Kidney (tissue), 22 donors: ENCODE measurements at places on chromosomes 2 and 18.

- peak; percentile 83 for DNase-seq
Measured at GRCh38 chr2:113167115-113167932, 6.4 kb upstream of the PSD4 start.

DNA sequence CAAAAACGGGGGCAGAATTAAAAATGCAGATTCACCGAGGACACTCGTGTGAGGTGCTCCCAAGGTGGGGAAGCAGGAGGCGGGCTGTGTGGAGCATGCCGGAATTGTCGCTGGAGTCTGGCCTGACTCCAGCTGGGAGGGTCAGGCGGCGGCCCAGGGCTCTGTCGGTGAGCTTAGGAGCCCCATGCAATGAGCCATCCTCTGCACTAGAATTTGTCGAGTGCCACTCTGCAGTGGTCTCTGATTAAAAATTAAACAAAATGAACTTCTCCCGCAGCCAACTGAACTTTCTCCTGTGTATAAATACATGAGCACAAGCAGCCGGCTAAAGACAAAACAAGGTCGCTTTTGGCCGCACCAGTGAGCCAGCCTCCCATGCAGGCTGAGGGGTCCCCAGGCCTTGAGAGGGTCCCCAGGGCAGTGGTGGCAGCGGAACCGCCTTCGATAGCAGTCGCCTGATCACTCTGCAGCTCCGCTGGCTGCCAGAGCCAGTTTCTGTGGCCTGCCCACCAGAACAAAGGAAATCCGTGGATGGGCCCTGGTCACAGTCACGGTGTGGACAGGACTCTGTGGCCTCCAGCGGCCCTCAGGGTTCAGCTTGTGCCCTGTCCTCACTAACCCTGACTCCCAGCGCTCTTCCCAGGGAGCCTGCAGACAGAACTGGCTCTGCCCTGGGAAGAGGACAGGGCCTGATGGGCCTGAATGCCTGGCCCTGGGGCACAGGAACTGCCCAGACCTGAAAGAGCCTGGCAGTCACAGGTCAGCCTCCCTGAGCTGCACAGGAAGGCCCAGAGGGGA is 201.3 kb downstream of the EIPR1 start:
- no peak for DNase-seq

- no peak for DNase-seq
Measured at GRCh38 chr18:38648179-38648578, 1082.6 kb upstream of the CELF4 start.

GRCh38 chr2:143528021-143528420 is 398.8 kb downstream of the ARHGAP15 start:
- DNase-seq = no peak

DNA sequence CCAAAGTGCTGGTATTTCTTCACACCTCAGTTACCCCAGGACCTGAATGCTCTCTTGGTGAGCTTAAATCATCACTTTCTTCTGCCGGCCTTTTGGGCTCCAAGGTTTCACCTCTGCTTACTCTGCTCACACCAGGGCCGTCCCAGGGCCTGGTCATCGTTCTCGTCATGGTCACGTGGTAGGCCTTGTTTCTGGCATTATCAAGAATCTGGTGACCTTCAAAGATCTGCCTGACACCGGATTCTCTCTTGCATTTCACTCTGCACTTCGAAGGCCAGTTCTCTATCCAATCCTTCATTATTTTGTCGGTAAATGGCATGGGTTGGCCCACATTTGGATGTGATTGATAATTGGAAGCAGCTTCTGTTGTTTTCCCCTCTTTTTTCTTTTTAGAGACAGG is 80.5 kb downstream of the HRH4 start:
- no peak for DNase-seq

GRCh38 chr2:38898256-38898655 is 8.6 kb downstream of the ARHGEF33 start:
- no peak for DNase-seq

DNA sequence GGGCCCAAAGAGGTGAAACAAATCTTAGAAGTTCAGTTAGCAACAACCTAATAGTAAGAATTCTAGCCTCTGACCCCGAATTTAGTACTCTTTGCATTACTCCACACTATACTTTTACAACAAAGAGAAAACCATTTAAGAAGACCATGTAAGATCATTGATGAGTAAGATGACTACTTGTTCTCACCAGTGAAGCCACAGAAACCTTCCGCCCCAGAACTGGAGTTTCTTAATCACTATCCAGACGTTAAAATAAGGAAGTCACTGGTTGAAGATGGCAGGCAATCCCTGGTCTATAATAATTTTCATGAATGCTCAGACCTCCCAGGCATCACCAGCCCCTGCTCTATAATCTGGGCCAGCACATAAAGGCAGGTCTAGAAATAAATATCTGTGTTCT is 95.0 kb downstream of the TMEM163 start:
- DNase-seq = no peak

DNA sequence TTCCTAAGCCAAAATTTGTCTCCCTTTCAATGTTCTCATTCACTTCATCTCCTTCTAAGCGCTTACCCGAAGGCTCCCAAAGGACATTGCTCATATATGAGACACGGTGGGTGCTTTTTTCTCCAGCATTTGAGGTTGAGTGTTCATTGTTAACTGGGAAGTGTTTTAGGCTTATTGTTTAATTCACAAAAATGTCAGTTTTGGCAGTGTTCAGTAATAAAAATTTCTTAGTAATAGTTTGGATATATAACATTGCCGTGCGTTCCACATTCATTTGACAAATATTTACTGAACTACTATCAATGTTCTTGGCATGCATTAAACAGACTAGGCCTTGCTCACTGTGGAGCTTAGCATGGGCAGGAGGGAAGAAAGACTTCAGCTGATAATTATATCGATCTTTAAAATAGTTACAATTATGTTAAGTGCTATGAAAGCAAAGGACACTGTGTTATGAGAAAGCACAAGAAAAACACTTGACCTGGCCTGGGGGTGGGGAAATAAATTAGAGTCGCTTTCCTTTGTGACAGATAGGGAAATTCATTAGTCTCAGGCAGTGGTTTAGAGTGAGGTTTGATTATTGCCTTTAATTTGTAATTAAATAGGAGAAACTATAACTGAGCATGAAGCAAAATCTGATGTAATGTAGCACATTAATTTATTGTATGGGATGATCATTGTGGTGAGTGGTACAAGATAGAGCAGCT is 82.2 kb upstream of the DOCK10 start:
- DNase-seq = no peak

DNA sequence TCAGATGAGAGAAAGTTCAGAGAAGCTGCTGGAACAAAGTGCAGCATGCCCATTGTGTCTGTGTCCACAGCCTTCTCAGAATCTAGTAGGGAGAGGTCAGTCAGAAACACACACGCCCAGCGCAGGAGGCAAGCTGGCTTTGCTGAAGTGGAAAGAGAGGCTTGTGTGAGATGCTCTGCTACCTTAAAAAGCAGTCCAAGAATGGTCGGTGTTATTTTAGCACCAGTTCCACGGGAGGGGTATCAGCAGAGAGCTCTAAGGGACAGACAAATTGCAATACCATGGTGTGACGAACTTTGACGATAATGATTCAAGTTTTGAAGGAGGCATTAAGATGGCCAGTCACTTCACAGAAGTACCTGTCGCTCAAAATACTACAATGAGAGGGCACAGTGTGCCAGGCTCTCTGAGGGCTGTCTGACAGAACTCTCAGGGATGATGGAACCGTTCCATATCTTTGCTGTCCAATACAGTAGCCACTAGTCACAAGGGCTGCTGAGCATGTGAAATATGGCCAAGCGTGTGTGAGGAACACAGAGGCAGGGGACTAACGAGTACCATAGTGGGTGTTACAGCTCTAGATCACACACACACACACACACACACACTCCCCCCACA is 237.5 kb upstream of the TMEM200C start:
- no peak for DNase-seq

GRCh38 chr2:128639693-128640092 is 321.0 kb upstream of the HS6ST1 start:
- no peak for DNase-seq

DNA sequence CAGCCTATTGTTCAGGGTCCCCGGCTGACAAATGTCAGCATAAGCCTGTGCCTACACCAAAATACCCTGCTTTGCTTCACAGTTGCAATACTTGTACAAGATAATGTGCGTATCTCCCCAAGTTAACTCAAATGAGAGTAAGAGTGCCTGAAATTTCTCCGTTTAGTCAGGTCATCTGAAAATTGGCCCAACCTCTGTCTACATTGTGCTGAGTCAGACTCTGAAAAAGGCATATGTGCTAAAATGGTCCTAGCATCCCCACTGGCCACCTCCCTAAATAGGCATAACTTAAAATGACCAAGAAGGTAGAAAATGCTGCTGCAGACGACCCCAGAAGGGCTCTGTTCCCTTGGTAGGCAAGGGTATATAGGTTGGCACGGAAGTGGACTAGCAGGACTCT is 1653.8 kb upstream of the DDX18 start:
- DNase-seq = no peak

DNA sequence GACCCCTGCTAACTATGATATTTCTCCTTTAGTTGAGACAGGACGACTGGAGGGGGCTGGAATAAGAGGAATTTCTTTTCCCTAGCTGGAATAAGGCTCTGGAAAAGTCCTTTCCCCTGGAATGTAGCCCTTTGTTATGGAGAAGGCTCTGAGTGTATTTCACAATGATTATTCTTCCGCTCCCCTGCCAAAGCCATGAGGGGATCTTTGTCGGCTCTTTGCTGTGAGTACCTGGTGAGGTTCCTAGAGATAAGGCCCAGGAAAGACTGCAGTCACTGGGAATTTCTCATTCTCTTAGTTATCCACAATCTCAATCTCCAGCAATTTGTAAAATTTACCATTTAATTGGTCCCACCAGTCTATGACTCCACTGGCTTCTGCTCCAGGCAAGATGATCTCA is 340.2 kb upstream of the HNRNPA3 start:
- no peak for DNase-seq

DNA sequence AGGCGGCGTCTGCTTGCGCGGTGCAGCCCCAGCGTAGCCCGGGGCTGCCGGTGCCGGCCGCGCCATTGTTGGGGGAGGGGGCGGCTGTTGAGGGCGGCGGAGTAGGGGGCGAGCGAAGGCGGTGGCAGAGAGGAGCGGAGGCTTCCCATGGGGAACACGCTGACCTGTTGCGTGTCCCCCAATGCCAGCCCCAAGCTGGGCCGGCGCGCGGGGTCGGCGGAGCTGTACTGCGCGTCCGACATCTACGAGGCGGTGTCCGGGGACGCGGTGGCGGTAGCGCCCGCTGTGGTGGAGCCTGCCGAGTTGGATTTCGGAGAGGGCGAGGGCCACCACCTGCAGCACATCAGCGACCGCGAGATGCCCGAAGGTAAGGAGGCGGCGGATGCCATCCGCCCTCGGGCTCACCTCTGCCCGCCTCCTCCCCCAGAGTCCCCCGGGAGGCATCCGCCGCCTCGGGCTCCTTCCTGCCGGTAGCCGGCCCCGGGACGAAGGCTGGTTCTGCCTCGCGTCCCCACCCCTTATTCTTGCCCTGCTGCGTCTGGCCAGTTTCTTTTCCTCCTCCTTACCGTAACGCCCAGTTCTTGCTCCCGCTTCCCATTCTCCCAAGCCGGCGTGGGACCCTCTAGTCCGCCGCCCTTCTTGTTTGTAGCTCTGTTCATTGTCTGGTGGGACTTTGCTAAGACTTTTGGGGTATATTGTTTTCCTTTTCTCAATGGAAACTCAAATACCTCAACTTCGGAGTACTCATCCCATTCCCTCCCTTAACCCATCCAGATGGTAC is 500 bp downstream of the CCNYL1 start:
- peak; percentile 55 for DNase-seq

- DNase-seq = no peak
Measured at GRCh38 chr2:112995346-112995920, 9.8 kb upstream of the IL36A start.

GRCh38 chr2:33616873-33617272 is 17.8 kb upstream of the FAM98A start:
- DNase-seq = no peak

- no peak for DNase-seq
Measured at GRCh38 chr2:25903216-25903776, 25.0 kb upstream of the ASXL2 start.

DNA sequence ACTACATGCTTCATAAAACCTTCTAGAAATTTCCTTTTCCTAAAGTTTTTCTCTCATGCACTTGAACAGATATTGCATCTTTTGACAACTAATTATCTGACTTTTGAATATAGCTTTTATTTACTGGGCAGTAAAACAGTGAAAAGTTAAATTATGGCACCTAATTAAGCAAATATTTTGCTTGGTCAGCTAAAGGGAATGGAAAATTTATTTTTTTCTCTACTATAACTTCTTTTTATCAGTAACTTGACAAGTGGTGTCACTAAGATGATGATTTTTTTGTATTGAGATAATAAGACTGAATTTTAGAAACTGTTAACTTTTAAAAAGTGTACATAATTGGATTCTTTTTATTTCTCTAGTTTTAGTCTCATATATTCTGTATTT is 351.6 kb downstream of the PIK3C3 start:
- DNase-seq = no peak
